ENCODE measurements at places on chromosomes 7 and 10.

- DNase-seq = no peak
These were observed 11.3 kb upstream of the PRXL2A start for GRCh38 chr10:80397014-80397413.

- DNase-seq = no peak
These were observed 51.2 kb downstream of the ANKIB1 start for GRCh38 chr7:92296880-92297445.

DNA sequence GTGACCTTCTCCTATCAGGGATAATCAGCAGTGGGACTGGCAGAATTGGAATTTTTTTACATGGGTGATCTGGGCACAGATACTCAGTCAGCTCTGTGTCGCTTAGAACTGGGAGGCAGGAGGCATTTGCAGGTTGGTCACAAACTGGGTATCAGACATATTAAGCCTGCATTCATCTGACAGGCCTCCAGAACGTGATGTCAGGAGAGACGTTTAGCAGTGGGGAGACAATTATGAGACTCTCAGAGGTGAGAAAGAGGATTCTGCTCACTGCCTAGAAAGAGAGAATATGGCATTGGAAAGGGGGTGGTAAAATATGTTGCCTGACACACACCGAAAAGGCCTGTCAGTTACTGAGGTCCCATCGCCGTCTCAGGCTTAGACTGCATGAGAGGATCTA, 717.6 kb upstream of the GALNT17 start:
- no peak for DNase-seq

GRCh38 chr7:96973986-96974385, 31.4 kb upstream of the DLX6 start:
- DNase-seq = no peak

DNA sequence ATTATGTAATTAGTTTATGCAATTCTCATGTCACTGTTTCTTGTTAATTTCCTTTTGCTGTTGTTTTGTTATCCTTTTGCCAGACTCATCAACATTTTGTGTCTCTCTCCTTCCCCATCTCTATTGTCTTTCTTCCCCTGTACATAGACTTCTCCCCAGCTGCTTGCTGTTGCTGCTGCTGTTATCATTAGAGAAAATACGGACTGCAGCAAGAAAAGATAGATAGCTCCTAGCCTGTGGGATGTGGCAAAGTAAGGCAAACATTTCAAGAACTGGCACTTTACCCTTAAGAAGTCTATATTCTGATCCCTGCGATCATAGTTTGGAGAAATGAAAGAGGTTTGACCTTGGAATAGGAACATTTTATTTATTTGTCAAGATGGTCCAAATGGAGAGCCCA, 162.2 kb downstream of the AOAH start:
- DNase-seq = no peak

DNA sequence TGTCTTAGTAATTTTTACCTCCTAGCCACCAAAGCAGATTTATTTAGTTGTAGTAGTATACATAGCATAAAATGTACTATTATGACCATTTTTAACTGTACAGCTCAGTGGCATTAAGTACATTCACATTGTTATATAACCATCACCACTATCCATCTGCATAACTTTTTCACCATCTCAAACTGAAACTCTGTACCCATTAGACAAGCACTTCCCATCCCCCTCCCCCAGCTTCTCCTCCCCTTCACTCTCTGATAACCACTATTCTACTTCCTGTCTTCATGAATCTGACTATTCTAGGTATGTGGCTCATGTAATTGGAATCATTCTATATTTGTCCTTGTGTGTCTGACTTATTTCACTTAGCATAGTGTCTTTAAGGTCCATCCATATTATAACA, 71.9 kb downstream of the MRPL32 start:
- no peak for DNase-seq

DNA sequence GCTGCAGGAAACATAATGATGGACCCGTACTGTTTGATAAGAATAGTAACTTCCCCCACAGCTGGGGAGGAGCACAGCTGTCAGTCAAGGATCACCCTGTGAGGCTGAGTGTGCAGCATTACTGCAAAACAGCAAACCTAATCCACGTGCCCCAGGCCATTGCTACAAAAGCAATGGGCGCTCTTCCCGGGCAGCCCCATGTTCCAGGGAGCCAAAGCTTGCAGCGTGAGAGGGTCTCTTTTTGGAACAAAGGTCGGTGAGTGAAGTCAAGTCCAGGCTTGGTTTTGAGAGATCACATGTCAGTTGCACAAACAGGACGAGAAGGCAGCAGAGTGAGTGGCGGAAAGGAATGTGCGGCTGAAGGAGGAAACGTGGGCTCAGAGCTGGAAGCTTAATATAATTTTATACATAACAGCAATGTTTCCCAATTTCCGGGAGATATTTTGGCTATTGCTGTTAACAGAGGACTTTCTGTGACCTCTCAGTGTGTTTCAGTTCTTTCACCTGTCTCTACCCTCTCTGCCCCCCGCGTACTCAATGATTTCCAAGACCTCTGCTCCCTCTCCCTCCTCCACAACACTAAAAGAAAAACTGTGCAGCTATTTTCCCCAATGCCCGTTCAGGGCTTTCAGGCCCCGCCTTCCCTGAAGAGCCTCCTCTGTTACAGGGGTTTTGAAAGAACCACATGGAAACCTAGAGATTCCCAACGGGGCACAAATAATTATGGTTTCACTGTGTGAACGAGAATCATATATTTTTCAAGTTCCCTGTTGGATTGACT, 128.9 kb downstream of the MTPAP start:
- no peak for DNase-seq

DNA sequence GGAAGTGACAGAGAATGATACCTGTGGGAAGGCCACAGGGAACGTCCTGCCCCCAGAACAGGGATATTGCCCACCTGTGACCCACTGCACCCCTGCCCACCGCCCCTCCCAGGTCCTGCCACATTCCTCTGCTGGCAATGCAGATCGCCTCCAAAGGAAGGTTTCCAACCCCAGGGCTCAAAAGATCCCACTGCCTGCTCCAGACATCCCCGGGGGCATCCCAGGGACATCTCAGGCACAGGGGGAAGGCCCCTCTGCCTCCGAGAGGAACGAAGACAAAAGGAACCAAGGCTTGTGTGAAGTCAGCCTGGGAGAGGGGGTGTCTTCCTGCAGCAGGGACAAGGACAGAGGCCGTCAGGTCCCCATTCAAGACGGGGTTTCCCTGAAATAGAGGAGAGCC, 28.5 kb downstream of the NUDT1 start:
- no peak for DNase-seq

- no peak for DNase-seq
These were observed 264.4 kb downstream of the ETV1 start for GRCh38 chr7:13724977-13725566.

DNA sequence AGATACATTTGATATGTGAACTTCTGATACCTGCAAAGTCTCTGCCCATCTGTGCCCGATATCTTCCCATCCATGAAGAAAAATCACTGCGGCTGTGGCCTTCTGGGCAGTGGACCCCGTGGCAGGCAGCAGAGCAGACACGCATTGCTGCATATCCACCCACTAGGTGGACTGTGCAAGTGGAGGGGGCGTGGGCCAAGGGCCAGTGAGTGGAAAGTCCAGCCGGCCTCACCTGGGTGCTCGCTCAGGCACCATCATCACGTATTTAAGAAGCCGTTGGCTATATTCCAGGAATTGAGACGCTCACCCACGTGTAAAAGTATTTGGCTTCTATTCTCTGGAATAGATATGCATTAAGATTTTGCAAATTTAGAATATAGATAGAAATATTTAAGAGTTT, 30.8 kb upstream of the SLC13A1 start:
- DNase-seq = no peak

DNA sequence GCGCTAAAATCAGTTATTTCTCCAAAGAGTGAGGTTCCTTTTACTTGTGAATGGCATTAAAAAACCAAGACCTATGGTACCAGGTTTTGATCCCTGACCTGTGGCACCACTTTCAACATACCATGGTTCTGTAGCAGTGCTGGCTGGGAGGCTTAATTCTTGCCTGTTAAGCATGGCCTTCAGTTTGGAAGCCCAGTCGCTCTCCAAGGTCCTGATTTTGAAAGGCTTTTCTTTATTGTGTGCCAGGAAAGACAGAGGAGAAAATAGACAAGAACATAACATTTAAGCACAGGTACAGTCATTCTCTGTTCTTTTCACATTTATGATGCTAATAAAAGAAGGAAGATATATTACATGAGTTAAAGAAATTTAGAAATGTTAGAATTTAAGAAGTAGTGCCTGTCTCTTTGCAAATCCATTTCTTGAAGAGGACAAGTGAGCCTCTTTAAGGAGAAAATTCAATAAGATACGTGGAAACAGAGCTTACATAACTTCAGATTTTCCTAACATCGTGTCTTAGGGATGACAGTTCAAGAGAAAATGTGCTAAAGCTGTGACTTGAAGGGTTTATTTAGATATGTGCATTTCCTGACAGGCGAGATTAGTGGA, 357.6 kb downstream of the DPP6 start:
- DNase-seq = no peak

- DNase-seq = no peak
These were observed 109.4 kb downstream of the FAM107B start for GRCh38 chr10:14665304-14665703.

- no peak for DNase-seq
These were observed 148.1 kb downstream of the ZWINT start for GRCh38 chr10:56212951-56213350.

GRCh38 chr7:141232286-141233051, 158.6 kb downstream of the TMEM178B start:
- DNase-seq = no peak

- DNase-seq = no peak
These were observed 12.9 kb downstream of the NPFFR1 start for GRCh38 chr10:70270952-70271351.

DNA sequence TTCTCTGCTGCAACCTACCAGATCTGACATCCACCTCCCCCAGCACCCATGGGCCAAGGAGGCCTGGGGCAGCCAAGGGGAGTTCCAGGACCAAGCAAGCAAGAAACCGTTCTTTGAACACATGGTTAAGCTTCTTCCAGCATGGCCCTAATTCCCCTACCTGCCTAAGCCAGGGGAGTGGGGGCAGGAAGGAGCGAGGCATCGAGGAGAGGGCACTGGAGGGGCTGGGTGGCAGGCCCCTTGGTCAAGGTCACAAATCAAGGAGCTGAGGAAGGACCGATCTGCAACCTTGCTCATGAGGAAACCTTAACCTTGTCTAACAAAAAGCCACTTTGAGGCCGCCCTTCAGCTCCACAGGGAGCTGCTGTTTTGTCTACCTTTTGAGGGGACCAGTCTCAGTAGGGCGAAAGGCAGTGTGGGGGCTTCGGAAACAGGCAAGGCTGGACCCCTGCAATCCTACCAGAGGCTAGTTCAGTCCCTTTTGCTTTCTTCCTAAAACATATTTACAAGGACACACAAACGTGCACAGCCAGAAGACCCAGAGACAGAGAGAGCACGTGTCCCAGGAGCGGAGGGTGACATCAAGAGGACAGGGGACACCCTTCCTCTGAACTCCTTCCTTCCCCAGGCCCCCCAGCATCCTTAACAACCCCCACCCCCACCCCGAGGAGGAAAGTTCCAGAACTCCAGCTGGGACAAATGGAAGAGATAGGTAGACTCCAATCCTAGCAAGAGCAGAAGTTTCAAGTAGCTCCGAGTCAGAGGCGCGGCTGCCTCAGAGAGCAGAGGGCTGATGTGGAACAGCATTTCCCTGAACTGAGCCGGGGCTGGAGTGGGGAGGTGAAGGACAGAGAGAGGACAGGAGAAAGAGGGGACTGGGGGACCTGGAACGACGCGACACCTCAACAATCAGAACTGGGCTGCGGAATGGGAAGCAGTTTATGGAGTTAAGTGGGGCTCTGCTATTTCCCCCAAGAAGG, 28.2 kb downstream of the SPOCK2 start:
- DNase-seq = no peak

DNA sequence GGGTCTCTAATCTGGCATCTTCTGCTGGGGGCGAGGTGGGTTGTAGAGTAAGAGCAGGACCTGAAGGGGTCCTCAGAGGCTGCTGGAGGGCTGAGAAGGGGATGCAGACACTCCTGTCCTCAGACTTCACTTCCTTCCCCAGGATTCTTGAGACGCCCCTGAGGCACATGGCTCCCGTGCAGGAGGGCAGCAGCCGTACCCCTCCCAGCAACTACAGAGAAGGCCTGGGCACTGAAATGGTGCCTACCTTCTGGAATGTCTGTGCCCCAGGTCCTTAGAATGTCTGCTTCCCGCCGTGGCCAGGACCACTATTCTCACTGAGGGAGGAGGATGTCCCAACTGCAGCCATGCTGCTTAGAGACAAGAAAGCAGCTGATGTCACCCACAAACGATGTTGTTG, 52.0 kb downstream of the VWA2 start:
- DNase-seq = no peak

DNA sequence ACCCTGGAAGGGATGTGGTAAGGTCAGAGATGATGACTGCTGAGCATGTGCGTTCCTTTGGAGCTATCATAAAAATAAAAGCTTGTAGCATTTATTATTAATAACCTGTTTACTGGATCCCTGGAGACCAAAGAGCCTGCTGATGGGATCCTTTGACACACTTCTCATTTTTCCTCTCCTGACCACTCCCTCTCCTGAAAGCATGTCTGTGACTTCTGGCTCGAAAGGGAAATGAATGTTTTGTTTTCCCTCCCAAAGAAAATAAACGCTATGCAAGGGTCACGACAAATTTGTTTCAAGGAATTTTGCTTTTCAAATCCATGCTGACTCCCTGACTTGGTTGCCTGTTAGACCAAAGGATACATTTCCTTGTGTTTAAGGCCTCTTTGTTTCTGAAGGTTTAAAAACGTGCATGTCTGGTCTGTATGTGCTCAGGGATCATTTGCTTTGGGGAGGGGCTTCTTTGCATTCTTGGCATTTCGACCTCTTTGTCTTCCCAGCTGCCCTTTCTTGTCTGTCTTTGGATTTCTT, 185.1 kb upstream of the AGK start:
- no peak for DNase-seq

DNA sequence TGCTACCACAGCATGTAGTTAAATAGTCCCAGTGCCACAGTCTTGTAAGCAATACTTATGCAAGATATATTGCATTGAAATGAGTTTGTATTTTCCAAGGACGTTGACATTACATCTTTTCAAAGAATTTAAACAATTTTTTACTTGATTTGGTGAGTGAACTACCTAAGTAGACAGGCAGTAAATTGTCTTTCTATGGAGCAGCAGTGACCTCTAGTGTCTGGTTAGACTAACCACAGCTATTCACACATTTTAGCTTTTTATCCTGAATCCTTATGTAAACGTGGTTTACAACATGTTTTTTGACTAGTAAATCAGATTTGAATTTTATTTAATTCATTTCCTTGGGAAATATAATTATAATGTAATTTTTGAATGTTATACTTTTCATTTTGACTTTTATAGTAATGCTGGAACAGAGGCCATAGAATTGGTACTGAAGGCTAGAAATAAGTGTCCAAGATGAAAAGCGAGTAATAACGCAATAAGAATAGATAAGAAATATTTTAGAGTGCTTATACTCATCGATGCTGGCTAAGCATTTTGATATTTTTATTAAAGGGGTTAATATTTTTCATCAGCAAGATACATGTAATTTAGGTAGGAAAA, 5.6 kb downstream of the LRRTM3 start:
- DNase-seq = no peak

GRCh38 chr10:72109636-72110157, 21.3 kb upstream of the SPOCK2 start:
- no peak for DNase-seq

GRCh38 chr7:26099236-26099635, 52.8 kb upstream of the NFE2L3 start:
- DNase-seq = no peak

GRCh38 chr7:106313966-106314365, 29.2 kb upstream of the NAMPT start:
- DNase-seq = no peak

GRCh38 chr7:31828520-31828919, 141.5 kb downstream of the PPP1R17 start:
- DNase-seq = no peak

- DNase-seq = no peak
These were observed 99.5 kb downstream of the VTI1A start for GRCh38 chr10:112546474-112546873.
